ENCODE measurements at places on chromosomes 6 and 20.

DNA sequence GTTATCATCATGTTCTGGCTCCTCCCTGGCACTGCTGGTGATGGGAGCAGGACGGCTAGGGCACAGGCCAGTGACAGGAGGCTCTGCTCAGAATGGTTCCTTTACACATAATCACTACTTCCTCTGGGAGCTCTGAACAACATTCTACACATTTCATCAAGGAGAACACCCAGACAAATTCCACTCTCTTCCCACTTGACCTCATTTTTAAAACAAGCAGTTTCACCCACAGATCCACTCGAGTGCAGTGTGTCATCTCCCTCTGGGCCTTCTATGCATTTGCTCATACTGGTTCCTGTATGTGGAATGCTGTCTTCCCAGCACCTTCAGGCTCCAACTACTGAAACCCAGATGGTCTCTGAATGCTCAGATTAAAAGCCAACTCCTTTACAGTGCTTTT, 84.8 kb downstream of the ELOVL5 start:
- no peak for DNase-seq

- DNase-seq, result no peak
Observed at GRCh38 chr6:37283671-37284151, 25.8 kb upstream of the TMEM217 start.

- no peak for DNase-seq
Observed at GRCh38 chr6:85049282-85049681, 284.9 kb upstream of the TBX18 start.

DNA sequence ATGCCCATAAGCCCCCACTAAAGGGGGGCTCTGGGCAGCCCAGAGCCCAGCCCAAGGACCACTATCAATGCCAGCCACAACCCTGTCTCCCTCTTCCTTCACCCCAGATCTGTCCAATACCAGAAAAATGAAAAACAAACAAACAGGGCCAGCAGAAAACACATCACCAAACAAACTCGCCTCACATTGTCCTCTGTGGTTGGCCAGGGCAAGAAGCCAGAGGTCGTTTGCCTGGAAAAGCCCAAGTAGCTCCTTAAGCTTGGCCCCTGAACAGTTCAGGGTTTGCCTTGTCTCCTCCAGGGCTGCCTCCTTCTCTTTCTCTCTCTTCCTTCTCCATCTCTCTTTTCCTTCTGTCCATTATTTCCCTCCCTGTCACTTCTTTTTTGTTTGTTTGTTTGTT, 10.1 kb upstream of the SCUBE3 start:
- no peak for DNase-seq

GRCh38 chr20:40438161-40438830, 250.7 kb downstream of the MAFB start:
- no peak for DNase-seq

DNA sequence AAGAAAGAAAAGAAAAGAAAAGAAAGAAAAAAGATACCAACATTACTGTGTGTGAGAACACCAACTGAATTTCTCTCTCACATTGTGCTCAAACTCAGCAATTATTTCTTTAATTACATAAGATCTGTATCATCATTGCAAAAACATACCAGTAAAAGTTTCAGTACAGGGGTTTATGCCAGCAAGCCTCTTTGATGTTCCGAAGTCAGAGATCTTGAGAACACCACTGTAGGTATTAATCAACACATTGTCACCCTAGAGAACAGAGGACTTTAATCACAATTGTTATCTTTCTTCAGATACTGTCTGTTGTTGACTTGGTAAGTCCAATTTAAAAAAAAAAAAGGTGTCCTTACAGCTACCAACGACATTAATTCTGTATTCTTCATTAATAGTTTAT, 60.9 kb upstream of the MAP7 start:
- DNase-seq, result no peak

DNA sequence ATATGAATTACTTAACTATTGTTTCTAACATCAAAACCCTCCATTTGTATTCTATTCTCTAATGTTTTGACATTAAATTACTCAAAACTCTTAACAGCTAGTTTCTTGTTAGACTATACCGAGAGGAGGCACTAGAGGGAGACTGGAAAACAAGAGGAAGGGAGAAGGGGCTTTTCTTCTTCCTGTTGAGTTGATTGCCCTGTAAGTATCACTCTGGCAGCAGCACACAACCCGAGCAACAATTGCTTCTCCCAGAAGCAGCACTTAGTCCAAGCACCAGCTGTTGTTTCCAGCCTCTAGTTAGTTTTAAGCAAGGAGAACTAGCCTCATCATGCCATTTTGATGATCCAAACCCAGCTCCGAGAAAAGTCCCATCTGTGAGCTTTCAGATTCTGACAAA, 603.8 kb downstream of the PRKN start:
- no peak for DNase-seq

GRCh38 chr20:18737140-18737539, 76.4 kb upstream of the SCP2D1 start:
- no peak for DNase-seq
